Vein endothelial cell (primary cell): ENCODE measurements at places on chromosomes 13 and 19. TPM values are rescaled to one million over a fixed set of nuclear protein-coding genes. Genes with fewer than 3 reads are reported as not detected.

SIGLEC12 gene
- total RNA-seq = not detected in 2 replicates

ZNF765 gene
- total RNA-seq = 10.1 and 16.5 TPM in 2 replicates

CEACAM8 gene
- total RNA-seq = not detected in 2 replicates

STX10 gene
- 63.2 and 79.7 TPM in 2 replicates for total RNA-seq

ERVV-1 gene
- total RNA-seq = not detected in 2 replicates

C5AR2 gene
- not detected in 2 replicates for total RNA-seq

NDUFA13 gene
- total RNA-seq = 91.4 and 151 TPM in 2 replicates

CYP2F1 gene
- total RNA-seq = not detected in 2 replicates

THOP1 gene
- 116 and 130 TPM in 2 replicates for total RNA-seq

KIR3DL3 gene
- total RNA-seq = not detected in 2 replicates

HAUS5 gene
- total RNA-seq = 8.5 and 9.1 TPM in 2 replicates

NLRP11 gene
- total RNA-seq = under 0.01 TPM in 1 of 2 replicates, not detected in the other

NCR1 gene
- not detected in 2 replicates for total RNA-seq
